ENCODE measurements at places on chromosomes 4 and X.

- DNase-seq, result no peak
Observed at GRCh38 chrX:80246271-80246670, 174.0 kb upstream of the TENT5D start.

GRCh38 chr4:105765690-105766407 is 57.3 kb downstream of the GSTCD start:
- no peak for DNase-seq

DNA sequence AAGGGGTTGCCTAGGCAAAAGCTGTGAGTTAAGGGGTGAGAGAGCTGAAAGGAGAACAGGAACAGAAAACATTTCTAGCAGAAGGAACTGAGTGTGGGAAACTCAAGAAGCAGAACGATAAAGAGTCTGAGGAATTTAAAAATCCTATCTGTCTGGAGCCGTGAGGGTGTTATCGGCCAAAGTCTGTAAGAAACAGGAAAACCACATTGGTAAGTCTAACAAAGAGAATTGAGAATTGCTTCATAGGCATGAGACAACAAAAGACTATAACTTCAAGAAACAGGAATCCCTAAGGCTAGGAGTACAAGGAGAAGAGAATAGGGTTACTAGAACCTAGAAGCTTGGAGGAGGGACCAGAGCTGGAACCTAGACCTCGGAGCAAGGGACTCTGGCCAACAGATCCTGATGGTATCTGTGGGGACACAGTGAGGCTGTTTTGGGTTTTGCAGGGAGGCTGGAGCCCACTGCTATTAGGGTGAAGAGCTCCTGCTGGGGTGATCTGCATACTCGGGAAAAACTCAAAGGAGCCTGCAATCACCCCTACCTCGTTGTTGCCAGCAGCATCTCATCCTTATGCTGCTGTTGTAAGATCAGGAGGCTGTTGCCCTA is 175.6 kb downstream of the FBXO8 start:
- no peak for DNase-seq

DNA sequence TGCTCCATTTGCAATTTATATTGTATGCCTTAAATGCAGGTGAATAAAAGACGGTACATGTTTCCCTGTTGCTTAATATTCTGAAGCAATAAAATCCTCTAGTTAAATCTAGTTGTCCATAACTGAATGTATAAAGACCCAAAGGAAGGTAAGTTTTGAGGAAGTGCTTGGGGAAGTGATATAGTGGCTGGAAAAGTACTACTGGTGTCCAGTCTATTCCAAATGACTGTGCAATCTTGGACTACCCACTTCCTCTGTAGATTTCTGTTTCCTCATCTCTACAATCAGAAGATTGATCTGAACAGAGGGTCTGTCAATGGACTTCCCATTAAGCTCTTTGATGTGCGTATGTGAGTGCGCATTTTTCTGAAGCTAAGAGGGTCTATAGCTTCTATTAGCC is 17.0 kb downstream of the SNCA start:
- DNase-seq, result no peak

GRCh38 chr4:56139241-56139827 is 190.6 kb downstream of the CEP135 start:
- no peak for DNase-seq

- no peak for DNase-seq
Observed at GRCh38 chr4:101279377-101279871, 67.9 kb downstream of the PPP3CA start.

All from activated gamma-delta T cell (primary cell).